ENCODE measurements at places on chromosomes 4 and X.

GRCh38 chr4:111650146-111650545, 495.1 kb upstream of the FAM241A start:
- no peak for DNase-seq

- DNase-seq: no peak
Observed at GRCh38 chr4:160880180-160880579, 1283.6 kb downstream of the FSTL5 start.

DNA sequence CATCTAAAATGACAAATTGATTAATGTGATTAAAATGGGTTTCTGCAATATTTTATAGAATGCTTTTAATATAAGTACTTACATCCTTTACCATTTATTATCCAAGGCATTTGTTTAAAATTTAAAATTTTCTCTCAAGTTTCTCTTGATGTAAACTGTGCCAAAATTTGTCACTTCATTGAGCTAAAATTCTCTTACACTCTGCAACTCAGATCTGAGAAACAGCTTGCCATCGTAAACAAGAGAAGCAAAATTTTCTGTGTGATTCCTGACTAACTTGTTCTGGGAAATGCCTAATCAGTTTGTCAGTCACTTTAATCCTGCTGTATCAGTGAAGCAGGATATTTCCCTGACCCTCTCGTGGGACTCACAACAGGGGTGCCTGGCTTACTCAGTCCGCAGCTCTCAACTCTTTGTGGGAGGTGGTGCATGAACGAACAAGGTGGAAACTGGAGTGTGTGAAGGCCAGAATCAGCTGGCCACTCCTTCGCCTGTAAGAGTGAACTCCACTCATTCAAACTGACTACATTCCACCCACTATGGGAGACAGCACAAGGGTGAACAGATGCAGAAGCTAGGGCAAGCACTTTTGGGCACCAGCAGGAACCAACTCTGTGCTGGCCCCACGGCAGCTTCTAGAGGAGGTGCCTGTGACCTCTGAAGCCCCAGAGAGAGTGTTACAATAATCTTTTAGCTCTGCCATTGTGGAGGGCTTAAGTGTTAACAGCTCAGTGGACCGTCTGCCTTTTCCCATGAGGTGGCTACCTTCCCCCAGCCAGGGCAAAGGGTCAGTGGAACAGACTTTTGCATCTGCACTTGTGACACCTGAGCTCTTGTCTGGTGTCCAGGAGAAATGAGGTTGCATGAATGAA, 349.4 kb downstream of the FAT4 start:
- DNase-seq: no peak

DNA sequence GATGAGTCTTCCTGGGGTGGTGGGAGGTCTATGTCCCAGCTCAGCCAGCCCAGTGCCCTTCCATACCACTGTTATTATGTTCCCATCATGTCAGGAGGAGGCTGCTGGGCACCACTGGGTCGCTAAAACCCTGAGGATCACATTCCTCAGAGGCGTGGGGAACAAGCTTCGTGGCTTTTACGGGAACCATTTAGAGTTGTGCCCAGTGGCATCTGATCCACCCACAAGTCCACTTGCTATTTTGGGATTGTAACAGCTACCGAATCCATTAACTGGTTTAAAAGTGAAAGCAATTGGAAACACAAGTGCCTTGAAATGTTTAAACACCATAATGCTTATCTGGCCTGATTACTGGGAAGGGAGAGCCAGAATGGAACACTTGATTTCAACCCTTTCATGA, 13.1 kb upstream of the CCKAR start:
- DNase-seq: no peak

DNA sequence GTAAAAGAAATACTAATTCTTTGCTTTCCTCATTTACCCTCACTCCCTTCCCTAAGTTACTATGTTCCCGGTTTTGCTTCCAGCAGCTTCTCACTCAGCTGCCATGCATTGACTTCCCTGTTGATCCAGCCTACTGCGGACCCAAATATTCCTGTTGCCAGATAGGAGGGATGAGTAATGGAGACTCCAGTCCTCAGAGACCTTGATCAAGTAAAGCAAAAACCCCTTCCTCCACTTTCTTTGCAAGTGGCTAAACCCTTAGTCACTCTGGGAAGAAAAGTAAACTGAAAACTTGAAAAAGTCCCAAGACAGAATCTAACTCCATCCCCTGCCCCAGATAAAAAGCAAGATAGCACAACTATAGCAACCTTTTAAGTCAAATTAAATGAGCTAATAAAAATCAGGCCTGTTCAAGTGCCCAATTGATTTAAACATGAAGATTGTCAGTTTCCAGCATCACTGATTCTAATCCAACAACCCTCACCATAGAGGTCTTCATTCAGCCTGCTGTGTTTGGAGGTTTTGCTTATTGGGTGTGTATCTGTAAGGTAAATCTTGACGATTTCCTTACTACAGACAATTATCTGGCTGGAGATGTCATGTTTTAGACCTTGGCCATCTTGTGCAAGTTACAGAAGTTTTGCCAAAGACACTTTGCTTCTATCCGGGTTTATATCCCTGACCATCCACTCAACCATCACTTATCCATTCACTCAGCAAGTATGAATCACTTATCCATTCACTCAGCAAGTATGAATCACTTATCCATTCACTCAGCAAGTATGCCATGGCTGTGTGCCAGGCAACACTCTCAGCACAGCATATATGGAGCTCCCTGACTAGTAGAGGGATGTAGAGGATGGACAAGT, 17.6 kb downstream of the FGFBP1 start:
- peak; percentile 70 for DNase-seq
